SJCRH30 (cell line): ENCODE measurements at places on chromosomes 5 and 9. TPM values are rescaled to one million over a fixed set of nuclear protein-coding genes. Genes with fewer than 3 reads are reported as not detected.

DNA sequence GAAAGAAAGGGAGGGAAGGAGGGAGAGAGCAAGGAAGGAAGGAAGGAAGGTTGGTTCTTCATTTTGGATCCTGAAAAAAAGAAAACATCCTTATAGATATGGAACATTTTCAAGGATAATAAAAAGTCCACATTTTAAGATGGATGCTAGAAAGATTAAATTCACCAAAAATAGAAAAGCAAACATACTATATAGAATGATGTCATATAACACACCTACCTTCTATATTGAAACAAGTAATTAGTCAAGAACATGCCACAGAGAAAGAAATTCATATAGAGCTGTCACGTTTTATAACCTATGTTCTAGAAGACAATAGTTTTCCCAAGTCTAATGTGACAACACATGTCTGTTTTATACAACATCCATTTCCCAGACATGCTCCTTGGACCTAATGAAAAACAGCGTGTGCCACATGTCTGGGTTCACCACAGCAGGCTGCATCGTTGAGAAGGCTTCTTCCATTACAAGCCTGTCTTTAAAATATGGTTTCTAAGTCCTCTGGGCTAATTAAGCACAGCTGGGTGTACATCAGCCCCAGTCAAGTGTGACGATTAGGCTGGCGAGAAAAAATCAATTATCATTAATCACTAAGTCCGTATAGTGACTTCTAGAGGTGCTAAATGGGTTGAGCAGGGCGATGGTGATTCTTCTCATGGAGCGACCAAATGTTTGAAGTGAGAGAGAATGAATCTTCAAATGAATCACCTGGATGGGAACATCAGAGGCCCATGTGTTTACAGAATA is 301.8 kb downstream of the TLE1 start:
- no peak for DNase-seq

- DNase-seq = no peak
Measured at GRCh38 chr9:75429531-75430475, 341.5 kb downstream of the OSTF1 start.

DNA sequence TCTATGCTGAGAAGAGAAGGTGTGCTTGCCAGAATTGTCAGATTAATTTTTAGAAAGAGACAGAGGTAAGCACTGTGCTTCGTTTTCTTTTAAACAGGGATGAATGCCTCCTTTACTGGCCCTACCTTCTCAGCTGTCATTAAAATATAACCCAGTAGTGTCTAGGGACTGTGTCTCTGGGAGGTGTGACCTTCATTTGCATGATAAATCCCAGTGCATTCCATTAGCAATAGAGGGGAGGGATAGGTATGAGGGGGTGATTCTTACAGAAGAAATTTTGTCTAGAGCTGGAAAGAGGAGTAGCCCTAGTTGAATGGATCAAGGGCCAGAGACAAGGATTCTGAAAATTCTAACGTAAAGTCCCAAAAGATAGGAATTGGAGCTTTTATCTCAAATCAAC is 351.5 kb downstream of the BNC2 start:
- no peak for DNase-seq

DNA sequence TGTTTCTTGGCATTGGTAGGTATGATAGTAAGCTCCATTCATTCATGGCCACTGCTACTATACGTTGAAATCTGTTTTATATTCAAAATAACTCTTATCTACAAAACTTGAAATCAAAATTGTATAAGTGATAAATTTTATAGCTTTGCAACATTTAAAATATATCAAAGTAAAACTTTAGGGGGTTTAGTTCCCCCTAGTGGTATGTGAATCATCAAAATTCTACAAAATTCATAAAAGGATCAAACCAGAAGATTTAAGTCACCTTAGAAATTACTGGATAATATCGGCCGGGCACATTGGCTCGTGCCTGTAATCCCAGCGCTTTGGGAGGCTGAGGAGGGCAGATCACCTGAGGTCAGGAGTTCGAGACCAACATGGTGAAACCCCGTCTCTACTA is 243.0 kb upstream of the CDH18 start:
- DNase-seq = no peak

DNA sequence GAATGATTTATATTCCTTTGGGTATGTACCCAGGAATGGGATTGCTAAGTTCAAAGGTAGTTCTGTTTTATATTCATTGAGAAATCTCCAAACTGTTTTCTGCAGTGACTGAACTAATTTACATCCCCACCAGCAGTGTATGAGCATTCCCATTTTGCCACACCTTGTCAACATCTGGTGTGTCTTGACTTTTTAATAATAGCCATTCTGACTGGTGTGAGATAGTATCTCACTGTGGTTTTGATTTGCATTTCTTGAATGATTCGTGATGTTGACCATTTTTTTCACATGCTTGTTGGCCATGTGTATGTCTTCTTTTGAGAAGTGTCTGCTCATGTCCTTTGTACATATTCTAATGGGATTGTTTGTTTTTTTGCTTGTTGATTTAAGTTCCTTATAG is 421.5 kb downstream of the KIAA0825 start:
- DNase-seq = no peak

GRCh38 chr5:128174951-128175350 is 91.4 kb downstream of the SLC12A2 start:
- no peak for DNase-seq

GRCh38 chr5:80141147-80141671 is 106.1 kb downstream of the THBS4 start:
- peak; percentile 53 for DNase-seq

GRCh38 chr9:113463418-113464285 is at the start of gene RGS3:
TSS of gene RGS3 (plus strand) at chr9:113463727. CDS start at chr9:113463803, 76 bp downstream.
- no peak for DNase-seq

DNA sequence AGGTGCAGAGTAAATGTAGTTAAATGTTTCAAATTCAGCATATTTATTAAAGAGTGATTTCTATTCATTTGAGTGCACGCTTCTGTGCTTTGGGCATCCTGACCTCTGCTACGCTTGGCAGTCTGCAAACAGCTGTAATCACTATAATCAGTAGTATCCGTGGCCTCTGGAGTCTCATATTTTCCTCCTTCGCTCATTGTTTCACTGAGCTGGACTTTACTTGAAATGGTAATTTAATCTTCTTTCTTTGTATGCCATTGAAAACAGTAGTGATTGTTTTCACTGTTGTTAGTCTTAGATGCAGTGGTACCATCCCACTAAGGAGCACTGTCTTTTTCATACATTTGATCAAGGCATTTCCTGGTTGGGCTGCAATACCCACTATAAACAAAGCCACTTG is 43.5 kb upstream of the CAVIN4 start:
- DNase-seq = peak; percentile 55

DNA sequence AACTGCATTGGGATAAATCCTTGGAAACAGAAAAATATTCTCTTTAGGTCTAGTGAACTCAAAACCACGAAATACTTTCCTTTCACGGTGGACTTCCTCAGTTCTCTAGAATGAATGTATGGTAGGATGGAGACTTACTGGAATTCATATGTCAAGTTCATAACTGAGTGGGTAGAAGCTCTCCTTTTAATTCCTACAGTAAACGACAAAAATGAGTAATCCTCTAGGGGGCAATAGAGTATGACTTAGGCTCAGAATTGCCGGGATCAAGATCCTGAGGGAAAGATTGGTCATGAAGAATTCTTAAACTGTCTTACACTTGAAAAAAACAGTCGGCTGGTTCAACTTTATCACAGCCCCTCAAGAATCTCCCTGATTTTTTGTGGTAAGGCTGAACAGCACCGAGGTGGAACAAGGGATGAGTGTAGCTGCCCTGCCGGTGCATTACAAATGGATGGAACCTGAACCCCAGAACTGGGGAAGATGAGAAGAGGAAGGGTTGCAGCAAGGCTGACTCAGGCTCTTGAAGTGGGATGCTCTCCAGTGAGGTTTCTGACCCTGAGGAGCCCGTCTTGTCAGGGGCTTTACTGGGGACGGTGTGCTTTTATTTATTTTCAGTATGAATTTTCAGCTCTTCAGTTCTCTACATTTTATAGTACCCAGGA is 14.0 kb upstream of the LOX start:
- peak; percentile 58 for DNase-seq

DNA sequence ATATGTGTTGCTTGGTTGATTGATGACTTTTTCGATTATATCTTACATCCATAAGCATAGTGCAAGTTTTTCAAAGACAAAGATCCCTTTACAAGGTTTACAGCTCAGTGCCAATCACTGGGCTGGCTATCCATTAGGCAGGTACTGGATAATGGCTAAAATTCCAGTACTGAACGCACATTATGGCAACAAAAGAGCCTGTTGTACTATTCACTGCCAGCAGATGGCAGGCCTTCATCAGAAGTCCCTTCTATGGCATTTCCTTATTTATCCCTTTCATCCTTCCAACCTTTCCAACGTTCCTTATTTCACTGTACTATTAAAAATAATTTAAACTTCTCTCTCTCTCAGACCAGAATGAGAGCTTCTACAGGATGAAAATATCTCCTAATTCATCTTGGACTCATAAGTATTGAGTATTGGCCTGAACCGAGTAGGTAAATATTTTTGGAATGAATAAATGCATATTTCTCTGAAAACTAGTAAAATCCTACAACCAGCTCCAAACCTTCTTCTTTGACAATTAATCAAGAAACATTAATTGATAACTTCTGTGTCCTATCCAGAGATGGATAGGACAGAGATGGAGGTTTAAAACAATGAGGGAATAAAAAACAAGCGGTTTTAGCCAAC is 6.7 kb upstream of the WNT8A start:
- DNase-seq = peak; percentile 44

DNA sequence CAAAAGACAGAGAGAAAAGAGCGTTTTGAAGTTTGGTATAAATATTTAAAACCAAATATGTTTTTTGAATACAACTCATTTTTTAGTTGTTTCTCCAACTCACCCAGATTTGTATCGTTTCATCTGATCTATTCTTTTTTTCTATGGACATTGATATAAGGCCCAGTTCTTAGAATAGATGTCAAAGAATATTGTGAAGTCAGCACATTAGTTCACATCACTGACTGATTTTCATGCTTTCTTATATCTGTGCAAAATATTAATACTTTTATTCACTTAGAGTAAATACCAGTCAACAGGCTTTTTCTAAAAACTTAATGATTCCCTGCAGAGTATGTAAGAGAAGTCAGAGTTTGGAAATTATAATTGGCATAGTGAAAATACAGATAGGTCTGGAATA is 254.4 kb upstream of the PTPRD start:
- no peak for DNase-seq

DNA sequence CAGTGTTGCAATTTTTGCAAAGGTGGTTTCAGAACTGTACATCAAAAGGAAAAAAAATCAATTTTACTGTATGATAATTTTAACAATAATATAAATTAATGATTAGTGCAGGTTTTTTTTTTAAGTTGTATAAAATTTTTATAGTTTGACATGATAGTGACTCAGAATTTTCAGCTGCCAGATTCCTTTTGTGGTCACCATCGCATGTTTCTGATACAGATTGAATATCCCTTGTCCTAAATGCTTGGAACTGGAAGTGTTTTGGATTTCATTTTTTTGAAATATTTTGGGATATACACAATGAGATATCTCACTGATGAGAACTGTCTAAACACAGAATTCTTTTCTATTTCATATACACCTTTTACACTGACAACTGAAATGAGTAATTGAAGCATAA is 361.3 kb downstream of the RAB3C start:
- no peak for DNase-seq

GRCh38 chr5:109455598-109456096 is 45.9 kb upstream of the PJA2 start:
- peak; percentile 49 for DNase-seq

DNA sequence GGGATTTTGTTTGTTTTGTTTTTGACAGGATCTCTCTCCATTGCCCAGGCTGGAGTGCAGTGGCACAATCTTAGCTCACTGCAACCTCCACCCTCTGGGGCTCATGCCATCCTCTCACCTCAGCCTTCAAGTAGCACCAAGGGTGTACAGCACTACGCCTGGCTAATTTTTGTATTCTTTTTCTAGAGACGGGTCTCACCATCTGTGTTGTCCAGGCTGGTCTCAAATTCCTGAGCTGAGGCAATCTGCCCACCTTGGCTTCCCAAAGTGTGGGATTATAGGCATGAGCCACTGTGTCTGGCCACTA is 7.3 kb downstream of the GCNT1 start:
- no peak for DNase-seq

- DNase-seq = peak; percentile 85
Measured at GRCh38 chr9:116860509-116861120, 173.5 kb downstream of the TRIM32 start.

- DNase-seq = no peak
Measured at GRCh38 chr9:69171049-69171448, 3.0 kb upstream of the TJP2 start.

GRCh38 chr9:2691212-2691611 is 26.1 kb upstream of the KCNV2 start:
- no peak for DNase-seq

DNA sequence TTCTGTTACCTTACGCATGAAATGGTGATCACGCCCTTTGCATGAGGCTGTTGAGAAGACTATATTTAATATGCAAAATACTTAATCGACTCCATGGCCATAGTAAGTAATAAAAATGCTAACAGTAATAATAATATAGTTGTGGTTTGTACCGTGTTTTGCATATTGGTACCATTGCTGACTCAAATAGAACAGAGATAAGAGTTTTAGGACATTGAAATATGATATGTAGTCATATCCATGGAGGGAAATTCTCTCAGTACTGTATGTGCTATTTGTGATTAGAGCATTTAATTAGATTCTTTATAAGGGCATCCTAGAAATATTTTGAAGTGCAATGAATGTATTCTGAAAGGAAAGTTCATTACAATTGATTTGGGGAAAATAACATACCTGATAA is 41.9 kb downstream of the CFAP90 start:
- no peak for DNase-seq

DNA sequence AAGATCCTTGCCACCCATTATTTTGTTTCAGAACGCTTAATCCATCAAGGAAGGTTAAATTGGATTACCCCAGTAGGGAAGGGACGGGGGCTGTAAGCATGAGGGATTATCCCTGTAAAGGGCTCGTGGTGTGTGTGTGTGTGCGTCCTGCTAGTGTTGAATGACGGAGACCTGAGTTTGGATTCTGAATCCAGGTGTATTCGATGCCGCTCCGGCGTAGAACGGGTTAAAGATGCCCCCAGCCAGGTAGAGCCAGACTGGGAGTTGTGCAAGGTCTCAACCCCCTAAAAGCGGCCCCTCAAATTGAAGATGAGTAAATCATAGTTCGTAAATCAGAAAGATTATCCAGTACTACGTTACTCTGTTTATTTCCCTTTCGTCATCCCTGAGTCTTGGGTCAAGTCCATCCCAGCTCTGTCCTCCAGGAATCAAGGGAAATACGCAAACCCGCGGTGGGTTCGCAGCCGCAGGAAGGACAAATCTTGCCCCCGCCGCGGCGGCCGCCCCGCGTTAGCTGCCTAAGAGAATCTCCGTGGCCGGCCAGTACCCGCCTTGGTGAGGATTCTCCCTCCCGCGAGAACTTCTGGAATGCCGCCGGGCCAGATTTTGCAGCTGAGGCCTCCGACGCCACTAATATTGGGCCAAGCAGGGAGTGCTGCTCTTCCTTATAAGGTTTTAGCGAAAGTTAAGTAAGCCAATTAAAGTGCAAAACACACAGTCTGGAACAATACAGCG is 586 bp upstream of the MTAP start:
- peak; percentile 75 for DNase-seq

- DNase-seq = no peak
Measured at GRCh38 chr5:33504570-33504969, 63.8 kb downstream of the TARS1 start.

The ORM2 gene
- total RNA-seq = not detected in 2 replicates

The SPEF2 gene
- total RNA-seq = not detected in 2 replicates

The ZFP2 gene
- total RNA-seq = 0.23 and 0.28 TPM in 2 replicates

The PCDHGC4 gene
- 3.4 and 3.6 TPM in 2 replicates for total RNA-seq

The IFNK gene
- total RNA-seq = not detected in 2 replicates

The GZMA gene
- not detected in 2 replicates for total RNA-seq

The SLC6A3 gene
- total RNA-seq = 0.04 and 0.23 TPM in 2 replicates

The AQP7 gene
- total RNA-seq = 0.05 and 0.32 TPM in 2 replicates

The GNA14 gene
- total RNA-seq = not detected in 2 replicates

The CD274 gene
- 0.49 and 1.8 TPM in 2 replicates for total RNA-seq

The SLC12A2 gene
- 29.1 and 31.4 TPM in 2 replicates for total RNA-seq

The SPIN1 gene
- total RNA-seq = 79.9 and 82.5 TPM in 2 replicates

The IGIP gene
- 1.5 and 1.6 TPM in 2 replicates for total RNA-seq
